ENCODE measurements at places on chromosomes 4 and X.

GRCh38 chr4:5069901-5070300, 18.6 kb downstream of the STK32B start:
- no peak for DNase-seq

DNA sequence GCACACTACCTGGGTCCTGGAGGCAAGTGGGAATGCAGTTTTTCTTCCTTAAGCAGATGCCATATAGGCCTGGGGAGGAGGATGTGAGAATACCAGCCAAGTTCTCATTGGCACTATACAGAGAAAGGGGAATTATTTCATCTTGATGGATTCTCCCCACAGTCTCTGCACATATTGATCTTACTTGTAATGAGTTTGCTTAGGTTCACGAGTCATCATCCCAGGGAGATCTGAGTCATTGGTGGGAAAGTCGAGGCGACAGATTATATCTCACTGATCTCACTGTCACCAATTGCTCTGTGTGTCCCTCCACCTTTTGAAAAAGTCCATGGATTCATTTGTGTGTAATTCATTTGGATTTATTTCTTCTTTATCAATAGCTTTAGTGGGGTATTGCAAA, 156.8 kb downstream of the AR start:
- DNase-seq = no peak

- DNase-seq = no peak
These were observed 82.7 kb downstream of the MXRA5 start for GRCh38 chrX:3263681-3264126.

DNA sequence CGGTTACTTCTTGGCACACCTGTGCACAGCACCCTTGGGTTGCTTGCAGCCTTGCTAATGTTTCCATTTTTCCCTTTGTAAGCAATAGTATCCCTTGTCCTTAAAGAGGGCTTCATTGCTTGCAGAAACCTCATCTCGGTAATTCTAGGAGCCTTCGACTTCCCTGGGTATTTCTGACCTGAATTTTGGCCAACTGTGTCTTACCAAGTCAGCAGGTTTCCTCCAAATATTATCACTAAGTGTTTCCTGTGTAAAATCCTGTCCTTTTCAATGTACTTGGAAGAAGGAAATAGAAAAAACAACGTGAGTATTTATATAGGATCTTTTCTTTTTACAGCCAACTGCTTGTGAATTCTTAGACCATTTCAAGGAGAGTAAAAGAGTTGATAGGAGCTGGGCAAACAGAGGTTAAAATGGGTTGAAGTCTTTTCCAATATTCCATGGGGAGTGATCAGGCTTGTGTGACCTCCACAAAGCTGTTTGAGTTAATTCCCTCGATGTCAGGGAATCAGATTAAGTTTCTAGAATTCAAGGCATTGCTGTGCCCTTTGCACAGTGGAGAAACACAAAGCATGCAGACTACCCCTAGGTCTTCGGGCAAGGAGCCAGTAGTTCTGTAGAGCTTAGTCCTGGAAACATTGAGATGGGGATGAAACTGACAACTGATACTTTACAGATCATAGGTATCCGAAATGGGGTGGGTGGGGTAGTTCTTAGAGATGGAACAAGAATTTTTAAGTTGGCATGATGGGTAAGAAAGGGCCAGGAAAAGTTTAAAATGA, 209.9 kb downstream of the CPE start:
- no peak for DNase-seq

GRCh38 chr4:5158825-5159224, 107.5 kb downstream of the STK32B start:
- DNase-seq = no peak

Measured in activated CD4-positive, CD25-positive, alpha-beta regulatory T cell treated with anti-CD3 and anti-CD28 coated beads, Interleukin-2, amount 50 U/mL, for 72 hours (primary cell).